ENCODE measurements at places on chromosomes 6 and 20.

- no peak for DNase-seq
Observed at GRCh38 chr6:74717591-74717990, 488.3 kb downstream of the COL12A1 start.

GRCh38 chr6:131377112-131377705 lies 195.8 kb upstream of the ARG1 start:
- no peak for DNase-seq

DNA sequence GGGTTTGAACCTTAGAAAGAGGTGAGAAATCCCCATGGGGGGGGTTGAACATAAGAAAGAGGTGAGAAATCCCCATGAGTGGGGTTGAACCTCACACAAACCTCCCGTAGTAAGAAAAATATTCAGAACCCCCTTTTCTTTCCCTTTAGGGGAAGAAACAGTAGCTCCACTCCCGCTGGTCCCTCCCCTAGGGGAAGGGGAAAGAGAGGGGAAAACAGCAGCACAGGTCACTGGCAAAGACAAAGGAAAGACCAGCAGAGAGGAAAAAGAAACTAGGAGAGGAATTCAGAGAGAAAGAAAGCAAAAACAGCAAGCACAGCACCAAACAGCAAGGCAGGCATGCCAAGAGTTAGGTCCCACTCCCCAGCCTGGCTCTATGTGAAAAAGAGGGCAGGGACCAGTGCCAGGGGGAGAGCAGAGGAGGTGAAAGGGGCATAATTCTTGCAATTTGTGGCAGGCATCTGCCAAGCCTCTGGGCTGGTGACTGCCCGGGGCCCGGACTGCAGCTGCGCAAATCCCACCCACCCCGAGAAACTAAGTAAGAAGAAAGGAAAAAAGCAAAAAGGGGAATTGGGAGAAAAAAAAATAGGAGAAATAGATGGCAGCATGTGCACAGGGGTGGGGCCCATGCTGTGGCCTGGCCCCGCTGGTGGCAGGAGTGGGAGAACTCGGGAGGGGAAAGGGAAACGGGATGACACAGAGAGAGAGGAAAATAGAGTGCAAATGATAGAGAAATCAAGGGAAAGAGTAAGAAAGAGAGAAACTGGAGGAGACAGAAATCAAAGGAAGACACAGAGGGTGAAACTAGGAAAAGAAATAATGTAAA lies 15.1 kb upstream of the GOPC start:
- DNase-seq: no peak

- DNase-seq: no peak
Observed at GRCh38 chr6:132489376-132489775, 23.5 kb downstream of the STX7 start.

DNA sequence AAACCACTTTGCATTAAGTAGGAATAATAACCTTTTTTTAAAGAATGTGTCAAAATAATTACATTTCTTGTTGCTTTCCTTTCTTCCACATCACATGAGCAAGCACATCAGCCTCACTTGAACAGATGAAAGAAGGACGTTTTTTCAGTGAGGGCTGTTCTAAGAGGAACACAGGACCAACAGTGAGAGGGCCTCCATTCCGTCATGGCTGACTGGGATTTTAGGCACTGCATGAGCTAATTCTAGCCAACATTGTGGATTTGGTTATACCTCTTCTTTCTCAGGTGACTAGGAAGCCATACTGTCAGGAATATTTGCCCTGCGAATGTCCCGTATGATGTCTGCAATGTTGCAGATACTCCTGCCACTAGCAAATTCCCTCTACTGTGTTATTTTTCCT lies 87.6 kb downstream of the LINC00237 start:
- no peak for DNase-seq

- DNase-seq: no peak
Observed at GRCh38 chr20:37846573-37846972, 56.4 kb upstream of the VSTM2L start.

- no peak for DNase-seq
Observed at GRCh38 chr6:129309154-129309553, 400.8 kb downstream of the ARHGAP18 start.

DNA sequence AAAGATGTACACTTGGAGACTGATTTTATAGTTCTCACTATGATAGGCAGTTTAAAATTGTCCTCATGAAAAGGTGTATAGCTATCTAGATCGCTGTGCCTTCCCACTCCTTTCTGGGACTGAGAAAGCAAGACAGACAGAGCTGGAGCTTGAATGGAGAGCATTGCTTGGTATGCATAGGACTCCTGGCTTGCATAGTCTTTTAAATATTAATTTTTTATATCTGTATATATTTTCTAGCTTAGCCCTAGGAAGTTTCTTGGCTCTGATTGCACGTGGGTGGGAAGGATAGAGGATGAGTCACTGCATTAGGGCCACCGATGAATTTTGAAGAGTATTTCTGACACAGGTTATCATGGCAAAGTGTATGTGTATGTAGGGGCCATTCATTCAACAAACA lies 150.0 kb upstream of the SPACA1 start:
- DNase-seq: no peak

DNA sequence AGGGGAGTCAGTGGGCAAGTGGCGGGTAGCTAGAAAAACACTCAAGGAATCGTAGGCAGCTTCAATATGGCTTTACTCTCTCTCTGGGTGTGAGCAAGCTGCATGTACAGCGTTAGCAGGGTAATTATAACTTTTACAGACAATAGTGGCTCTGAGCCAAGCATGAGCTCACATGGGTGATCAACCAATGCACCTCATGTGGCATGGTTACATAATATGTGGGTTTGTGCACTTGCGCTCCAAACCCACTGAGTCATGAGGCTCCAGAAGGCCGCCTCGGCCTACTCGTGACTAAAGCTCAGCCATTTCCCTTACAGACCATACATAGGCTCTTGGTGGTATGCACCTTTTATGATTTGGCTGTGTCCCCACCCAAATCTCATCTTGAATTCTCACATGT lies 78.4 kb upstream of the FBXL4 start:
- no peak for DNase-seq

DNA sequence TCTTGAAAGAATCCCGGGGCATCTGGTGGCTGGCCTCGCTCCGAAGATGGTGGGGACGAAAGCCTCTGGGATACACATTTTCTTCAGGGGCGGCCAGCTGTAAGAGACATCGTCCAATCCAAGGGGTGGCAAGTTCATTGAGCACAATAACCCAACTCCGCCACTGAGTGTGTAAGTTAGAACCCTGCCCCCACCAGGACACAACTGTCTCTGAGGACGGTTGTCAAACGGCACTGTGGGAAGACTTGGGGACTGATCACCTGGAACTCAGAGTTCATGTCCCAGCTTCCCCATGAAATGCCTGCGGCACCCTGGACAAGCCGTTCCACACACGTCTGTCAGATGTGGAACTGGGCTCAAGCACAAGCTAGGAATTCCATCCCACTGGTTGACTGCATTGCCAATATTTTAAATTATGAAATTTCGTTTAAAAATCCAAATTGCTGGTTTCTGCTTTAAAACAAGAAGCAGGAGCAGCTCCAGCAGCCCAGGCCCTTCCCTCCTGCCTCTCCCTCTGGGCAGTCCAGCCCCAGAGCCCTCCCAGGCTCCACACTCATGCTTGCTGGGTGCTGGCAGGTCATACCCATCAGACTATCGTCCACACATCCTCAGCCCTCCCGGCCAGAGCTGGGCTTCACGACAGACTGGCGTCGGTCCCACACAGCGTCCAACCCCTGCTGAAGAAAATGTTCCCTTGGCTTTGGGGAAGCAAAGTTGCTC lies 80.9 kb upstream of the AFDN start:
- no peak for DNase-seq

GRCh38 chr6:155396605-155397004 lies 59.0 kb downstream of the NOX3 start:
- no peak for DNase-seq

DNA sequence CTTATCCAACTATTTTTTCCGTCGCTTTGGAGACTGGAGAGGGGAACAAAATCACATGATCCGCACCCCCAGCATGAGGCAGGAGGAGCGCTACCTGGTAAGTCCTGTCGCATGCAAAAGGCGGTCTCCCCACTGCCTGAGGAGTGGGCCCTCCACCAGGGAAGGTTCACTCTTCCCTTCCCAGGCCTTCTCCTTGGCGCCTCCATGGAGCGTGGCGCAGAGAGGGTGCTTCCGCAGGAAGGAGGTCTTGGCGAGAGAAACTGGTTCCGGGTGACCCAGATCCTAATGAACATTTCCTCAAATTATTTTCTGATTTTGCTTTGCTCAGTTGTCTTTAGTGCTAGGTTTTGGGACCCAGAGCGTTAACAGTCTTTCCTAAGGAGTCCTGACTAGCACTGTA lies 217.6 kb downstream of the UST start:
- no peak for DNase-seq

- no peak for DNase-seq
Observed at GRCh38 chr6:13012296-13012695, 295.7 kb downstream of the PHACTR1 start.

Measured in T-helper 1 cell (primary cell).